ENCODE measurements at places on chromosomes 7 and 10.

DNA sequence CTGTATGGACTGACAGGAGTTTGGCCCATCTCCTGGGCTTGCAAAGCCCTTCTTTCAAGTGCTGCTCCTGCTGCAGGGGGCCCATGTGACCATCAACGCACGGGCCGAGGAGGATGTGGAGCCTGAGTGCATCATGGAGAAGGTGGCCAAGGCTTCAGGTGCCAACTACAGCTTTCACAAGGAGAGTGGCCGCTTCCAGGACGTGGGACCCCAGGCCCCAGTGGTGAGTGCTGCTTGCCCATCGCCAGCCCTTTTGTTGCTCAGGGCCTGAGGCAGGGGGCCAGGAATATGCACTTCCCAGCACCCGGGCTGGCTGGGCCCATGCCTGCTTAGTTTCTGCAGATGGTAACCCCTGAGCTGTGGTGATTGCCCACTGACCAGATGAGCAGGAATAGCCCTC is 8.7 kb downstream of the PGAM2 start:
- DNase-seq: no peak

DNA sequence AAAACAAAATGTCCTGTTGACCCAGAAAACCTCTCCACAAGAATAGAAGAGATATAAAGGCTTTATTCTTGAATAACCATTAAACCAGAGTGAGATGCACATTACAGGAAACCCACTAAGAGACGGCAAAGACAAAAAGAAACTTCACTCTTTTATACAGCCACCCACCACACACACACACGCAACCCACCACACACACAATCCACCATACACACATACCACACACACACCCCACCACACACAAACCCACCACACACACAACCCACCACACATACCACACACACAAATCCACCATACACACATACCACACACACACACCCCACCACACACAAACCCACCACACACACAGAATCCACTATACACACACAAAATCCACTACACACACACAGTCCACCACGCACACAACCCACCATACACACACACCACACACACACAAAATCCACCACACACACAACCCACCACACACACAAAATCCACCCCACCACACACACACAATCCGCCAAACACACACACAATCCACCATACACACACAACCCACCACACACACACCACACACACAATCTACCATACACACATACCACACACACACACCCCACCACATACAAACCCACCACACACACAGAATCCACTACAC is 9.5 kb upstream of the REPIN1 start:
- no peak for DNase-seq

- no peak for DNase-seq
Observed at GRCh38 chr10:62414359-62414758, 40.2 kb downstream of the ZNF365 start.

DNA sequence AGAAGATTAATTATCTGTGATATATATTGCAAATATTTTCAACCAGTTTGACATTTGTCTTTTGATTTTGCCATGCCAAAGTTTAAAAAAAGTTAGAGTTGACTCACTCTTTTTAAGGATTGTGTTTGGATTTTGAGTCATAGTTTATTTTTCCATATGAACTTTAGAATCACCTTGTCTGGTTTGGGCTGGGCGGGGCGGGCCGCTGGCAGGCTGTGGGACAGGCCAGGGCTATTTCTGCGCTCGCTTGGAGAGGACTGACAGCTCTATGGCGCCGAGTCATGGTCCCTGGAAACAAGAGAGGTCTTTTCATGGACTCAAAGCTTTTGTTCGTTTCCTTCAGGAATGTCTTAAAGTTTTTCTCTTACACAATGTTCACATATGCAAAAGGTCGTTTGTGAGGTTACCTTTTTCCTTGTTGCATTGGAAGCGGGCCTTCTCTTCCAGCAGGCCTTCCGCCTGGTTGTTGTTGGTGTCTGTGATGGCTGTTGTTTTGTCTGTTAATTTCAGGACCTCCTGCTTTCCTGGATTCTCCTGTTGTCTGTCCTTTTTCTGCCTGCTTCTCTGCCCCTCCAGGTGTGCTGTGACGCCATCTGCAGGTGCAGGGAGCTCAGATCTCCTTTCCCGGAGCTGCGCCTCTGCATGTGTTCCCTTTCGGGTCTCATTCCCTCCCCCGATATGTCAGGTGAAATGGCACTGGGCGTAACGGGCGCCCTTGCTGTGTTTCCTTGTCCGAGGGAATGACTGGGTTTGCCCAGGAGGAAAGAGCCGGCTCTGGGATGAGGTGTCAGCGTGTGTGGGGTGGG is 53.8 kb downstream of the INPP5A start:
- DNase-seq: no peak
